DND-41 (cell line): ENCODE measurements at places on chromosomes 13 and 19.
A peak's percentile ranks its signal among the peaks of the same experiment; 100 is the strongest.

DNA sequence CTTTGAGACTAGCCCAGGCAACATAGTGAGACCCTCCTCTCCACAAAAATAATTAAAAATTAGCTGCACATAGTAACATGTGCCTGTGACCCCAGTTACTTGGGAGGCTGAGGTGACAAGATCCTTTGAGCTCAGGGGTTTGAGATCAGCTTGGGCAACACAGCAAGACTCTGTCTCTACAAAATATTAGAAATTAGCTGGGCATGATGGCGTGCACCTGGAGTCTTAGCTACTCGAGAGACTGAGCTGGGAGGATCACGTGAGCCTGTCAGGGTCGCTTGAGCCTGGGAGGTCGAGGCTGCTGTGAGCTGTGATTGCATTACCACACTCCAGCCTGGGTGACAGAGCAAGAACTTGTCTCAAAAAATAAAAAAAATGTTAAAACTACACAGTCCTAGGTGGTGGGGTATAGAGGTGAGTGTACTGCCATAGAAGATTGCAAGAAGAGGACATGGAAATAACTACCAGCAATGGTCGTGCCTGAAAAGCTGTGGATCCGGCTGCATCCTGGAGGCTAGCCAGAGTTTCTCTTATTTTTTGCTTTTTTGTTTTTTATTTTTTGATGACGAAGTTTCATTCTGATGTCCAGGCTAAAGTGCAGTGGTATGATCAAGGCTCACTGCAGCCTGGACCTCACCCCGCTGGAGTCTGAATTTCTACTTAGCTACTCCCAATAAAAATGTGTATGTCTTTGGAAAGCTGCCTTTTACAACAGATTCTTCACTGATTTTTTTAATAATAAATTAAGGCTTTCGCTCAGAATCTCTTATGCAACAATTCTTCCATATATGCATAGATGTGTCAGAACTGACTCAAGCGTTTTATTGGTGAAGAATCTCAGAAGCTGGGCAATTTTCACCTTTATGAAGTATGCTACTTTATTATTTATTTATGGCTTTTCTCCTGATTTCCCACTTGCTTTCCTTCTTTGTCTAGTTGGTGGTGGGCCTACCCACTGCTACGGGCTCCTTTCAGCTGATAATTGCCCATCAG is 393.8 kb downstream of the TSHZ3 start:
- no peak for DNase-seq
- no peaks in the 10 kb centered on the region for H3K36me3 ChIP-seq
- no peak overlapping the region for H3K27ac ChIP-seq
- no peak overlapping the region for H3K4me3 ChIP-seq
- no peaks in the 10 kb centered on the region for H3K4me1 ChIP-seq

DNA sequence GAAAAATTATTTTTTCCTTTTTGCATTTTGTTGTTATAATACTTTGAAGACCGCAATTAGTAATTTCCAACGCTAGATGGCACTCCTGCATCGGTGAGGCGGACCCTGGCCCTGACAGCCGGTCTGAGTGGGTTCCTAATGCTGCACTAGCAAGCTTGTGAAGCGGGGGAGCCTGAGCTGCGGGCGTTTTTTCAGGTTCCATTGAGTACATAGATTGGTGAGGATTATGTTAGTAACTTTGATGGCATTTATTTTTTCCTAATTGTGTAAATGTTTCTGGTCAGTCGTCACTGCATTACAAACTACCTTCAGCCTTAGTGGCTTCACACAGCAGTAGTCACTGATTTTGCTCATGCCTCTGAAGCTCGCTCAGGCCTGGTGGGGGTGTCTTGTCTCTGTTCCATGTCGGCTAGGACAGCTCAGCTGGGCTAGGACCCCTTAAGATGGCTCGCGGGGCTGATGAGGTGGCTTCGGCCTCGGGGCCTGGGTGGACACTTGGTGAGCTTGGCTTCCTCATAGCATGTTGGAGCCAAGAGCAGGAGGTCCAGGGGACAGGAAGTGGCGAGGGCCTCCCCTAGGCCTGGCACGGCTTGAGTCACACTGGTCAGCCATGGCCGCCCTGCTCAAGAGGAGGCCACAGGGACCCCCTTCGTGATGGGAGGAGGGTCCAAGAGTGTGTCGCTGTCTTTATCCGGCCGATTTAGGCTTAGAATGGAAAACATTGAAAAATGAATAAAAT is 25.0 kb downstream of the ERCC5 start:
- peak; percentile 49 for DNase-seq
- peaks cover 92% of the 10 kb centered on the region for H3K36me3 ChIP-seq
- H3K27ac ChIP-seq: no peak overlapping the region
- no peak overlapping the region for H3K4me3 ChIP-seq
- H3K4me1 ChIP-seq: no peaks in the 10 kb centered on the region

DNA sequence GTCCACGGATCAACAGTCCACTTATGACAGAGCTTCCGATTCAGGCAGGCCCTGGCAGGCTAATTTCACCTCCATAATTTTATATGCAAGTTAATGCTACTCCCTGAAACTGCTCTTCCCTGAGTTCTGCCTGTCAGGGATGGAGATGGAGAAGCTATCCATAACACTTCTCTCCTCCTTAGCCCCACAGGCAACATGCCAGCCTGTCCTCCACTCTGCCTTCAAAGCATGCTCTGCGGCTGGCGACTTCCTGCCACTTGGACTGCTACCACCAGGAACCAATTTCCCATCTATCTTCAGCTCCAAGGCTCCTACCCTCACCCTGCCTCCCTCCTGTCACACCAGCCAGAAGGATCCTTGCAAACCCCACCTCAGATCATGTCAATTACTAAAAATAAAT is 35.4 kb downstream of the GSX1 start:
- DNase-seq: no peak
- no peaks in the 10 kb centered on the region for H3K36me3 ChIP-seq
- no peak overlapping the region for H3K4me3 ChIP-seq
- H3K27ac ChIP-seq: no peak overlapping the region
- peaks cover 19% of the 10 kb centered on the region for H3K4me1 ChIP-seq

- DNase-seq: no peak
- no peak overlapping the region for H3K4me3 ChIP-seq
- no peaks in the 10 kb centered on the region for H3K36me3 ChIP-seq
- H3K4me1 ChIP-seq: peaks cover 20% of the 10 kb centered on the region
- no peak overlapping the region for H3K27ac ChIP-seq
Measured at GRCh38 chr19:12885749-12886650, 1.0 kb downstream of the KLF1 start.

- H3K36me3 ChIP-seq: no peaks in the 10 kb centered on the region
- H3K4me1 ChIP-seq: no peaks in the 10 kb centered on the region
- H3K27ac ChIP-seq: no peak overlapping the region
- no peak overlapping the region for H3K4me3 ChIP-seq
- no peak for DNase-seq
- no peaks in the 10 kb centered on the region for H3K27me3 ChIP-seq
Measured at GRCh38 chr13:22312405-22312803, 641.5 kb downstream of the FGF9 start.

- H3K36me3 ChIP-seq: no peaks in the 10 kb centered on the region
- no peaks in the 10 kb centered on the region for H3K4me1 ChIP-seq
- no peak for DNase-seq
Measured at GRCh38 chr19:28744943-28745342, 468.0 kb downstream of the UQCRFS1 start.

DNA sequence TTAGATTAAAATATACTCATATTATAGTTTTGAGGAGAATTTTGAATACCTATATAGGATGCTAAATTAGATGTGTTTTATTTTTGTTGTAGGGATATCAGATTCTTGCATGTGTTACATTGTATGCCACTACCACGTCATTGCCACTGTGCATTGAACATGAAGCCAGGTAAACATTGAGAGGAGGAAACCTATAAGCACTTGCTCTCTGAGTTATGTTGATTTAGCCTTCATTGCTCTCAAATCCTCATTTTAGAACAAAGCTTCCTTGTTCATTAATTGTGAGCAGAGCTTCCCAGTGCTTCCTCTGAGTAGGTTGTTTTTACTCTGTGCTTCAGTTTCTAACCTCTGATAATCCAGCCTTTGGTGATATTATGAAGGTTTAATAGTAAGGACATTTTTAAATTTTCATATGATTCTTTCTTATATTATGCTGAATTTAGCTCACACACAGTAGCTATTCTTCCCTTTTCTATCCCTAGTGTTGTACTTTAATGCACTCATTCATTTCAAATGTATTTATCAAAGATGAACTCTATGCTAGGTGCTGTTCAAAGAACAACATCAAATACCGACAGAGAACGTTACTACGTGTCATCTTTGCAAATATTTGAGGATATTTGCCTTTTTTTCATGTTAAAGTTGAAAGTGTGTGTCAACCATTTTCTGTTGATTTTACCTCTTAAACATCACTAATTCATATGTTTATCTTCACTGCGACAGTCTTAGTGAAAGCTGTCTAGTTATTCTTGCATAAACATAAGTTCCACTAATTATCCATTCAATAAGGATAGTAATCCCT is 1448.0 kb upstream of the MIR17HG start:
- no peak overlapping the region for H3K27ac ChIP-seq
- no peak for DNase-seq
- H3K36me3 ChIP-seq: no peaks in the 10 kb centered on the region
- no peaks in the 10 kb centered on the region for H3K4me1 ChIP-seq
- no peaks in the 10 kb centered on the region for H3K27me3 ChIP-seq

- no peak overlapping the region for H3K27ac ChIP-seq
- DNase-seq: no peak
- no peak overlapping the region for H3K4me3 ChIP-seq
- no peaks in the 10 kb centered on the region for H3K36me3 ChIP-seq
- no peaks in the 10 kb centered on the region for H3K27me3 ChIP-seq
Measured at GRCh38 chr19:35299523-35300338, 7.8 kb downstream of the MAG start.

DNA sequence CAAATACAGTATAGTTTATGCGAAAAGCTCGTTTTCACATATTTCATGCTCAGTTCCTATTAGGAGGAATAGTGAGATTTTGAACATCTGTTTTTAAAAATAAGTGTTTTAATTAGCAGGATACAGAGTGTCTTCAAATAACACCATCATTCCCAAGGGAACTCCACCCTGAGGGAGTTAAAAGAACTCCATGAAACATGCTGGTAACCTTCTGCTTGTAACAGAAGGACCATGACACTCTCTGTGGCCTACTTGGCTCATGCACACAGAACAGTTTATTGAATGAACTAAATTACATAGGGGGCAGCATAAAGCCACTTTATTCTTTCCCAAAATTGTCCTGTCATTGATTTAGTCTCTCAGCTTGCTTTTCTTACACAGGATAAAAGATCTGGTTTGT is 809.5 kb upstream of the SLITRK6 start:
- no peaks in the 10 kb centered on the region for H3K4me1 ChIP-seq
- no peaks in the 10 kb centered on the region for H3K36me3 ChIP-seq
- no peak overlapping the region for H3K4me3 ChIP-seq
- H3K27ac ChIP-seq: no peak overlapping the region
- H3K27me3 ChIP-seq: no peaks in the 10 kb centered on the region

DNA sequence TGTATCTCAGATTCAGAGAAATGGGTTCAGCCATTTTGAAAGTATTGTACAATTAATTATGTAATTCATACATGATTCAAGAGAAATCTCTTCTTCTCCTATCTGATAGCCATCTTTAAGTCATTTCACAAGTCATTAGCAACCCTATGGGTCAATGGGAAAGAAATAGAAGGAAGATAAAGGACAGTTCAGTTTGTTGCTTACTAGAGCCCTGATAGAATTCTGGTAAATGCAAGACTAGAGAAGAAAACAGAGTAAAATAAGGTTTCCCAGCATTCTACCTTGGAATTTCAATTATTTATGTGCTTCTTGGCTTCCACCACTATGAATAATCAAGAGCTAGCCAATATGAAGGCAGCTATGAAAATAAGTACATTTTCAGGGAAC is 117.7 kb downstream of the LHFPL6 start:
- no peaks in the 10 kb centered on the region for H3K4me1 ChIP-seq
- no peak overlapping the region for H3K4me3 ChIP-seq
- no peak for DNase-seq
- H3K36me3 ChIP-seq: no peaks in the 10 kb centered on the region
- no peak overlapping the region for H3K27ac ChIP-seq
- H3K27me3 ChIP-seq: no peaks in the 10 kb centered on the region

GRCh38 chr19:49560358-49560900 is 19.9 kb downstream of the NOSIP start:
- no peak for DNase-seq
- no peaks in the 10 kb centered on the region for H3K4me1 ChIP-seq
- H3K27me3 ChIP-seq: no peaks in the 10 kb centered on the region
- H3K36me3 ChIP-seq: peaks cover 50% of the 10 kb centered on the region

GRCh38 chr13:42380420-42381164 is 108.6 kb downstream of the AKAP11 start:
- no peaks in the 10 kb centered on the region for H3K27me3 ChIP-seq
- peaks cover 22% of the 10 kb centered on the region for H3K4me1 ChIP-seq
- DNase-seq: no peak
- H3K36me3 ChIP-seq: no peaks in the 10 kb centered on the region
- no peak overlapping the region for H3K4me3 ChIP-seq

- H3K36me3 ChIP-seq: no peaks in the 10 kb centered on the region
- no peak for DNase-seq
- no peak overlapping the region for H3K27ac ChIP-seq
- no peaks in the 10 kb centered on the region for H3K27me3 ChIP-seq
- H3K4me1 ChIP-seq: no peaks in the 10 kb centered on the region
- H3K4me3 ChIP-seq: no peak overlapping the region
Measured at GRCh38 chr13:76307142-76307541, 579.1 kb downstream of the KCTD12 start.

- peak; percentile 93 for DNase-seq
- H3K27ac ChIP-seq: peak overlapping the region; percentile 80
- peak overlapping the region; percentile 51 for H3K4me3 ChIP-seq
- peaks cover 42% of the 10 kb centered on the region for H3K4me1 ChIP-seq
Measured at GRCh38 chr19:1074544-1075283, 7.7 kb downstream of the ARHGAP45 start.

DNA sequence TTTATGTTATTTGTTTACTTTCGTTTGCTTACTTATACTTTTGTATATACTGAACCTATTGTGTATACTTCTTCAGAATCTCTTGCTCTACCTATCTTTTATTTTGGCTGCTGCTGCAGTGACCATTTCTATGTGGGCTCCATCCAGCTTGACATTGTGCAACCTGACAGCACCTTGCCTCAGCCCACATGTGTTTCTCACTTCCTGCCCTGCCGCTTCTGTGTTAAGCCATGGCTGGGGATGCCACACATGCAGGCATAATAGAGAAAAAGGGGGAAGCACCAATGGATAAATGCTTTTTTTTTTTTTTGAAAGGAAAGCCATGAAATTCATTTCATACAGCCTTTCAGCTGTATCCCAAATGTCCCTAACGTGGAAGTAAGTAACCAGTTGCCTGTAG is 147.6 kb downstream of the RBM26 start:
- H3K4me3 ChIP-seq: no peak overlapping the region
- H3K27me3 ChIP-seq: peaks cover 7% of the 10 kb centered on the region
- no peak for DNase-seq
- no peaks in the 10 kb centered on the region for H3K4me1 ChIP-seq

DNA sequence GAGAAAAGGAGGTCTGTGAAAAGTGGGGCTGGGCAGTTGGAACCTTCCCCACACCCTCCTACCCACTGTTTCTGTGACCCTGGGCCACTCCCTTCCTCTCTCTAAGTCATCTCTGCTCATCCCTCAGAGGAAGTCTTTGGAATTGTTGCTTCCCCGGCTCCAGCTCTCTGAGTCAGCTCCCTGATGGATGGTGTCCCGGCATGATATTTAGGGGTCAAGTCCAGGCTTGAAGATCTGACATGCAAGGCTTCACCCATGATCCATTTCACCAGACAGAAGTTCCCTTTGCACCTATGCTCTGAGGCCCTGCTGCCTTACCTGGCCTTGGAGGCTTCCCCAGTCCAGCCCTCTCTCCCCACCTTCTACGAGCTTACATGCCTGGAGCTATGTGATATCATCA is 13.3 kb downstream of the EXOC3L2 start:
- no peaks in the 10 kb centered on the region for H3K4me1 ChIP-seq
- H3K27me3 ChIP-seq: no peaks in the 10 kb centered on the region
- H3K4me3 ChIP-seq: no peak overlapping the region
- no peaks in the 10 kb centered on the region for H3K36me3 ChIP-seq
- no peak for DNase-seq
- no peak overlapping the region for H3K27ac ChIP-seq
